ENCODE measurements at places on chromosomes 7 and 10.

DNA sequence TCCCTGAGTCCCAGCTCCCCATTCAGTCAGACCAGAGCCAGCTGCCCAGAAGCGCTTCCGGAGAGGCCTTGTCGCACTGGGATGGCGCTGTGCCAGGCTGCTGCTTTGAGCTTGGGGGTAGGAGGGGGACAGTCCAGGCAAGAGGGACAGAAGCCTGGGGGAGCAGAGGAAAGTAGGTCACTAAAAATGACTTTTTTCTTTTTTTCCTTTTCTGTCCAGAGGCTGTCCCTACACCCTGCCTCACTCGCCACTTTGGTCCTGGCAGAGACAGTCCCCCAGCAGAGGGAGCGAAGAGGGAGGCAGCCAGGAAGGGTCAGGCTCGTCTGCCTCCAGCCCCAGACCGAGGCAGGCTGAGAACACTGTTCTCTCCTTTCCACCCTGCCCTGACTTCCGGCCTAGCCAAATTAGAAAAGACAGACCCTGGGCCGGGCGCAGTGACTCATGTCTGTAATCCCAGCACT lies 15.8 kb upstream of the TRIM8 start:
- DNase-seq: no peak

GRCh38 chr10:10626734-10627133 lies 390.9 kb upstream of the CELF2 start:
- DNase-seq: no peak

GRCh38 chr7:54858008-54858692 lies 99.1 kb upstream of the SEC61G start:
- DNase-seq: no peak

- no peak for DNase-seq
Observed at GRCh38 chr7:130896898-130897514, 163.0 kb upstream of the KLF14 start.

DNA sequence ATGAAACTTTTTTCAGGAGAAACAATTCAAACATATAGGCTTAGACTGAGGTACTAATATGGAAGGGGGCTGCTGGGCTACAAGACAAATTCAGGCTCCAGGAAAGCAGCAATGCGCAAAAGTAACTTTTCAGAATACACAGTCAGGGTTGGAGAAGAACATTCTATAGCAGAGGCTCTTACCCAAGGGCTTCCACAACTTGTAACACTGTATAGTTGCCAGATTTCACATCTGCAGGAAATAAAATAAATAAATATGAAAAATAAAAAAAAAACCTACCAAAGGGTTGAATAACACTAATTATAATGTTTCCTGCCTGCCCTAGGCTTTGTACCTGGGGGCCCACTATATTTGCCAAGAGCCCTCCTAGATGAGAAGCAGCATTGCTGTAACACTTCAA lies 14.3 kb downstream of the MMS19 start:
- no peak for DNase-seq

GRCh38 chr7:2838873-2839578 lies 5.1 kb downstream of the GNA12 start:
- no peak for DNase-seq

GRCh38 chr10:80468002-80468401 lies 13.9 kb downstream of the TSPAN14 start:
- DNase-seq: no peak

GRCh38 chr7:26659121-26659520 lies 205.3 kb downstream of the SKAP2 start:
- DNase-seq: no peak

DNA sequence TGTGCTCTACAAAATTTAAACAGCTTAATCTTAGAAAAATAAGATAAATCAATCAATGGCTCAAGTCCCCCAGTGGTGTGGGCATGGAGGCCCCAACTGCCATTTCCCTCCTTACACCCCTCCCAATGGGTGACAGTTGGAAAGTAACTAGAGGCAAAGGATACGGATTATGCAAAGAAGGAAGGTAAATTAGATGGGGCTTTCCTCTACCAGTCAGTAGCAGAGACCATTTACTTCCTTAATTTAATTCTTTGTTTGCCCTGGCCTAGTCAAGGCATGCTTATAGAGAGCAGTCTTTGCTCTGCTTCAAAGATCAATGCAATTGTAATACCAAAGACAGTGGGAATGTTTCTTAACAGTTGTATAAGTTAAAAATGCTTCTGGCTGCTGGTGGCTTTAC lies 63.3 kb upstream of the PAPSS2 start:
- DNase-seq: no peak

DNA sequence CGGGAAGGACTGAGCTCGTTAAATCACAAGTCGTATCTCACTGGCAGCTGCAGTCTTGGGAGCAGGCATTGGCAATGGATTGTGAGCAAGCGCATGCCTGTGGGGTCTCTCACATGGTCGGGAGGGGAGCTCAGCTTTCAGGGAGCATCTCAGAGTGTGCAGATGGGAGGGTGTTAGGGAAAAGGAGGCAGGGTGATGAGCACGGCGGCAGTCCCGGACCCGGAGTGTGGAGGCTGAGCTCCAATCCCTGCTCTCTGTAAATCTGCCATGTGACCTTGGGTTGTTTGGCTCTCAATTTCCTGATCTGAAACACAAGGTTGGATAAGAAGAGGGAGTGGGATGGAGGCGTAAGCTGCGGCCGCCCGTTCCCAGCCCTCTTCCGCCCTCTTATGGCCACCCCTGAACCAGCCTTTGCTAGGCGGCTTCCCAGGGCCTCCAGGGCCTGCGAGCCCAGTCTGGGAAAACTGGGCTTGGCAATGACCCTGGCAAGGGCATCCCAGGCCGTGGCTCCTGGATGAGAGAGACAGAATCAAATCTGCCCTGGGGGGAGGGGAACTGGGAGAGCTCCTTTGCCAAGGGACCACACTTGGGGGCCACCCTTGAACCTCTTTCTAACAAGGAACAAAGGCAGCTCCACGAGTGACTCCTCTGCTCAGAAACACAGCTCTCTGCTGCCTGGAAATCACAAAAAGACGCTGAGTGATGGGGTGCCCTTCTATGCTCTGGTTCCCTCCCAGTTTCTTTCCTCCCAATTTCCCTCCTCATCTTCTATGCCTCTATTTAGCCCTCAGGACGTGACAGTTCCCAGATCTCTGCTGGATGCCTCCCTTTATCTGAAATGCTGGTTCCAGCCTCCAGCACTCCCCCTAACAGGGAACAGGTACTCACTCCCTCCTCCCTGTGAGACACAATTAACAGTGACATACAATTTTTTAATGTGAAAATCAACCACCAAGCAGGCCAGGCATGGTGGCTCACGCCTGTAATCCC lies 41.7 kb upstream of the LOXL4 start:
- DNase-seq: no peak

DNA sequence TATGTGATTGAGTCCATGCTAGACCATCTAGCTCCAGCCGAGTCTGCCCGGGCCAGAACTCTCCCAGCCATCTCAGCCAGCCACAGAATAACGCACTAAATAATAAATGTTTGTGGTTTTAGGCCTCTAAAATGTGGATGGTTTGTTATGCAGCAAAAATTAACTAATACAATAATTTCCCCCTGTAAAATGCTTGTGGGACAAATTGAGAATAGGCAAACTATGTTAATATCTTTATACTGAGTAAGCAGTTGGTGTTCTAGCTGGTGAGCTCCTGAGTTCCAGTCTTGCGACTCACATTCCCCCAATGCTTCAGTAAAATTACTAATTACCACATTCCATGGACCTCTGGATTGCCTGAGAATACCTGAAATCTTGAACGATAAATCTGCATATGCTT lies 316.8 kb upstream of the NFE2L3 start:
- no peak for DNase-seq

GRCh38 chr7:21345361-21345760 lies 82.5 kb upstream of the SP4 start:
- DNase-seq: no peak

Measured in esophagus squamous epithelium (tissue), 5 donors.